ENCODE measurements at places on chromosomes 7 and 10. TPM values are rescaled to one million over a fixed set of nuclear protein-coding genes. Genes with fewer than 3 reads are reported as not detected.

MSMB gene
- not detected for total RNA-seq

AGR3 gene
- not detected for total RNA-seq

C10orf62 gene
- not detected for total RNA-seq

PTF1A gene
- not detected for total RNA-seq

LOXL4 gene
- total RNA-seq: not detected

MMRN2 gene
- 0.20 TPM for total RNA-seq

DNA sequence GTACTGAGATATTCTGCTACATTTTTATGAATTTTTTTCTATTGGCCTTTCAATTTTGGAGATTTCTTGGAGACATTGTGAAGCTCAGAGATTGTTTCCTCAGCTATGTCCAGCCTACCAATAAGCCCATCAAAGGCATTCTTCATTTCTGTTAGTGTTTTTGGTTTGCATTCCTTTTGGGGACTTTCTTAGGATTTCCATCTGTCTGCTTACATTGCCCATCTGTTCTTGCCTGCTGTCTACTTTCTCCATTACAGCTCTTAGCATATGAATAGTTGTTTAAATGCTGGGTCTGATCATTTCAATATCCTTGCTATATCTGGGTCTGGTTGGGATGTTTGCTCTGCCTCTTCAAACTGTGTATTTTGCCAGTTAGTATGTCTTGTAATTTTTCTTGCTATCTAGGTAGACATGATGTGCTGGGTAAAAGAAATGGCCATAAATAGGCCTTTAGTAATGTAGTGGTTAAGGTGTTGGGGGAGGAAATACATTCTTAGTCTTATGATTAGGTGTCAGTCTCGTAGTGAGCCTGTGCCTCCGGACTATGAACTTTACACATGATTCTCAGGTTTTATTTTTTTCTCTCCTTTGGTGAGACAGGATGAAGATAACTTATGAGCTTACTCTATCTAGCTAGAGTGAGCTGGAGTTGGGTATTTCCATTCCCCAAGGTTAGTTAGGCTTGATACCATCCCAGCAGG lies 32.6 kb upstream of the NME8 start:
- H3K4me3 ChIP-seq: no peak overlapping the region
- no peak overlapping the region for H3K27ac ChIP-seq
- DNase-seq: no peak
- H3K27me3 ChIP-seq: no peaks in the 10 kb centered on the region
- no peaks in the 10 kb centered on the region for H3K36me3 ChIP-seq
- no peaks in the 10 kb centered on the region for H3K4me1 ChIP-seq

DNA sequence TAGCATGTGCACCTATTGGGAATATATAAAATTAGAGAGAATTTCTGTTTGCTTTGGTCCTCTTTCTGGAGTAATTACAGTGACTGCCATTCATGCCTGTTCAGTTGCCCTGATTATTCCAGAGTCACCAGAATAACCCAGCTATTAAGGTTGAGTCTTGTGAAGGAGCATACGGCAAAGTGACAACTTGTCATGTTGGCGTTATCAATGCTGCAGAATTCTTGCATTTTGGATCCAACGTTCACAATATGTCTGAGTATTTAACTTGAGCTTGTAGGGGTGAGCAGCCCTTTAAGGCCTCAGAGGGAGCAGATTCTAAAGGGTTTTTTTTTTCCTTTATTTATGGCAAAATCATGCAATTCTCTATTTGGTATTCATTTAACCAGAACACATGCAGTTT lies 419.4 kb upstream of the MGMT start:
- no peak overlapping the region for H3K27ac ChIP-seq
- H3K27me3 ChIP-seq: no peaks in the 10 kb centered on the region
- peaks cover 5% of the 10 kb centered on the region for H3K4me1 ChIP-seq
- no peak for DNase-seq
- no peak overlapping the region for H3K4me3 ChIP-seq
- H3K36me3 ChIP-seq: no peaks in the 10 kb centered on the region

- no peak overlapping the region for H3K27ac ChIP-seq
- no peaks in the 10 kb centered on the region for H3K27me3 ChIP-seq
- no peak overlapping the region for H3K4me3 ChIP-seq
- no peaks in the 10 kb centered on the region for H3K4me1 ChIP-seq
- no peaks in the 10 kb centered on the region for H3K36me3 ChIP-seq
- no peak for DNase-seq
These were observed 10.5 kb upstream of the GUSB start for GRCh38 chr7:65992526-65992925.

GRCh38 chr10:122774231-122774630 lies 71.4 kb downstream of the CUZD1 start:
- H3K27me3 ChIP-seq: no peaks in the 10 kb centered on the region
- H3K27ac ChIP-seq: no peak overlapping the region
- H3K4me1 ChIP-seq: no peaks in the 10 kb centered on the region
- no peaks in the 10 kb centered on the region for H3K36me3 ChIP-seq
- no peak for DNase-seq

Measured in CD4-positive, alpha-beta memory T cell (primary cell).